H9 (cell line): ENCODE measurements at places on chromosomes 5 and 9.

GRCh38 chr5:58875599-58875998, 292.7 kb downstream of the RAB3C start:
- DNase-seq = no peak

- no peak for DNase-seq
Observed at GRCh38 chr9:71647094-71647591, 121.2 kb downstream of the CEMIP2 start.

DNA sequence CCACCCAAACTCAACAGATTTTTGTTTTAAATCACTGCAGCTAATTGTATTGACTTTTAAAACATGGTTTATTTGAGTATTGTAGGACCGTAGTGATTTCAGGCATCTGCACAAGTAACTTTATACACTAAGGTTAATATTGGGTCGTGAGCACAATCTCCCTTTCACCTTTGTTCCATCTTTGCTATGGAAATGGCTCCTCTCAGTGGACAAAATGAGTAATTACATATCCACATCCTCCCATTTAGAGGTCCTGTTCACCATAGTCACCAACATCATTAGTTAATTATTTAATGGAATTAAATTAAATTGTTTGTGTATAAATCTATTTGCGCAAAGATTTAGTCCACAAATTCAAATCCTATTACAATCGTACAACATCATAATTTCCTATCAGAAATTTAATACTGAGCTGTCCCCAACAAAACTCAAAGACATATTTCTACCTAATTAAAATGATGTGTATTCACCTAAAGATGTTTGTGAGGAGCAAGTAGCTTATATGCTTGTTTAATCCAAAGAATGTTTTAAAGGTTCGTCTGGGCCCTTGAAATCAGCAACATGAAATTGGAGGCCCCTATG, 173.0 kb upstream of the DAPK1 start:
- DNase-seq = no peak

DNA sequence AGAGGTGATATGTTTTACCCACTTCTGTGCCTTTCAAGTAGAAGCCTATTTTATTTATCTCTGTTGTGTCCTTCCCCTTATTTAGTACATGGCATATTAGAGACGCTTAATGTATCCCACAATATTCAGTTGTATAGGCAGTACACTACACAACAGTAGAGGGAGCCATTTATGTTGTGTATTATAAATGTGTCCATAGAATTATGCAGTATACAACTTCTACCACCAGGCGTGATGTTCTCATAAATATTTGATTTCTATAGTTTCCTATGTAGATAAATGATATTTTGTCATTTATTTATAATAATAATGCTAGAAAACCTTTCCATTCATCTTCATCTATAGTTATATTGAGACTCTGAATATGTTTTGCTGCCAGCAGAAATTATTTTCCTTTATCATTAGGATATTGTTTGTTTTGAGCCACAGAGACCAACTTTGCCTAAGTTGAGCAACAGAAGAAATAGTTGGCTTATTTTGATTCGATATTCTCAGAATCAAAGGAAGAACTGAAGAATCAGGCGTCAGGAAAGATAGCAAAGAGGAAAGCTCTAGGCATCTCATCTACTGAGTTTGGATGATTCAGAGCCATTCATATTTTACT, 81.7 kb downstream of the ADAMTS19 start:
- DNase-seq = no peak

DNA sequence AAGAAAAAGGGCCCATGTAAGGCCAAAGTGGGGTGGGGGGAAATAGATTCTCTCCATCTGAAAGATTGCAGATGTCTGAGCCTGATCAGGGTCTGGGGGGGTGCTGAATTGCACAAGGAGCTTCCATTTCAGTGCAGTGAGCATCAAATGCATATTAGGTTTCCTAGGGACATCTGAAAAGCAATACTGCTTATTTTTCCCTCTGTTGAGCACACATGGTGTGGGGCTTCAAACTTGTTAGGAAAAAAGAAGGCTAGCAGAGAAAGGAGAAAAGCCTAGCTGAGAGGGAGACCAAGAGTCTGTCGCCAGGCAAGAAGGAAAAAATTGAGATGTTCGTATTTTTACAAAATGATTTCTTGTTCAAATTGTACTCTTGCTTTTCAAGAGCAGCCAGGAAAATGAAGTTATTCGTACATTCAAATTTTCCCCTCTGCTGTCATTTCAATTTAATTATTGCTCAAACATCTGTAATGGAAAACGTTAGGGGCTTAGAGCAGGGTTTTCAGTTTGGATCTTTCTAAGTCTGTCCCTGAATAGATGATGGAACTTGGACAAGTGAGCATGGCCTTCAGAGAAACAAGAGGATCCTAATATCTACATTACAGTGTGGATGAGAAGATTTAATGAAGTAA, 191.9 kb upstream of the GAS1 start:
- no peak for DNase-seq

GRCh38 chr5:158886957-158887356, 212.8 kb downstream of the EBF1 start:
- no peak for DNase-seq

DNA sequence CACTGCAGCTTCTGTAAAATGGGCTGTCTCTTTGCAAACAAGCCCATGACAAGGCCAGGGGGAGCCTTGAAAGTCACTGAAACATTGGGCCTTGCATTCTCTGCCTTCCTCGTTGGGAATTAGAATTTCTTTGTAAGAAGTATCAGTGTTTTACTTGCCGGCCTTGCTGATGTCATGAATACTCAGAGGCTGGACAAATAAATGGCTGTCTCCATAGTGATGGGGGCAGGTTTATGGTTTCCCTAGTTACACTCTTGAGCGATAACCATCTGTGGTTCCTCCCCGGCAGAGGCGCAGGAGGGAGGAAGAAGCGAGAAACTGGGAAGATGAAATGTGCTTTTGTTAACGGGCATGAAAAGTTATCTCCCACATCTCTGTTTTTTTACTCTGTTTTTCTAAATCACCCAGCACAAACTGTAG, 272.7 kb upstream of the PANK3 start:
- DNase-seq = no peak

DNA sequence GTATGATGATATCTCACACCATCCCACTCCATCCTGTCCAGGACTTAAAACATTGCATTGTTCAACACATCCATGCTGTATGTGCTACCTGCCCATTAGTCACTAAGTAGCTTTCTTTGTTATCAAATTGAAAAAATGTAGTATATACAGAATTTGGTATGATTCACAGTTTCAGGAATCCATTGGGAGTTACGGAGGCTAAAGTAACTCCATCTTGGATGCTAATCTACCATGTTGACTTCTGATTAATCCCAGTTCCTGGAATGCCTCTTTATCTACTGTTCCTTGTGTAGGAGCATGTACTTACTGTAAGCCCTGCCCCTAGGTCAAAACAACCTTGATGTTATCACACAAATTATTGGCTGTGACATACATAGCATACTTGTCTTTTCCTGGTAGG, 38.9 kb upstream of the FOXB2 start:
- DNase-seq = no peak

- DNase-seq = no peak
Observed at GRCh38 chr5:15376803-15377202, 123.2 kb upstream of the FBXL7 start.

DNA sequence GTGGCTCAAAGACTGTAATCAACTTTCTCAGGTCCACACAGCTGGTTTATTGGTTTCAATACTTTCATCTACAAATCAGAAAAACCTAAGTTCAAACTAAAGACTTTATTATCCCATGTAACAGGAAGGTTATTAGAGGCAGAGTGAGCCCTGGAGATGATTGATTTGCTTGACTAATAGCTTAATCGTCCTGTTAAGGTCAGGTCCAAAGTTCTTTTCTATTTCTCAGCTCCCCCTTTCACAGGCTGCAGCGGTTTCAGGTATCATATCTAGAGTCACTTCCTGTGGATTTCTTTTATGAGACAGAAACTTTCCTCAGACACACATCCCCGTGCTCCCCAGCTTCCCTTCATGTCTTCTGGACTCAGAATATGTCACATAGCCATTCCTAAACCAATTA, 166.4 kb downstream of the PRELID2 start:
- no peak for DNase-seq

DNA sequence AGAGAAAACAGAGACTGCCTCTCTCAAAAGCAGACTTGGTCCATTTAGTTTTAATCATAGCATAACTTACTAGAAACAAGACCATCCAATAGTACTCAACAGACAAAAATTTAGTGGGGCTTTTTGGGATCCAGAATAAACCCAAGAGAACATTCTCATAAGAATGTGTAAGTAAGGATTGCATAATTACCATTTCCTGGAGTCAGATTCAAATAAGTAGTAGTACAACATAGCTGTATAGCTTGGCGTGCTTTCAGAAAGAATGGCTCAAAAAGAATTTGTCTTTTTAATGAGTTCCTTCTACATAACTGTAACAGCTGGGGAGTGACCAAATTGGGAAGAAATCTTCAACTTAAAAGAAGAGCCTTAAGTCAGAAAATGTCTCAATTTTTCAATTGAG, 145.4 kb downstream of the DENND1A start:
- no peak for DNase-seq

DNA sequence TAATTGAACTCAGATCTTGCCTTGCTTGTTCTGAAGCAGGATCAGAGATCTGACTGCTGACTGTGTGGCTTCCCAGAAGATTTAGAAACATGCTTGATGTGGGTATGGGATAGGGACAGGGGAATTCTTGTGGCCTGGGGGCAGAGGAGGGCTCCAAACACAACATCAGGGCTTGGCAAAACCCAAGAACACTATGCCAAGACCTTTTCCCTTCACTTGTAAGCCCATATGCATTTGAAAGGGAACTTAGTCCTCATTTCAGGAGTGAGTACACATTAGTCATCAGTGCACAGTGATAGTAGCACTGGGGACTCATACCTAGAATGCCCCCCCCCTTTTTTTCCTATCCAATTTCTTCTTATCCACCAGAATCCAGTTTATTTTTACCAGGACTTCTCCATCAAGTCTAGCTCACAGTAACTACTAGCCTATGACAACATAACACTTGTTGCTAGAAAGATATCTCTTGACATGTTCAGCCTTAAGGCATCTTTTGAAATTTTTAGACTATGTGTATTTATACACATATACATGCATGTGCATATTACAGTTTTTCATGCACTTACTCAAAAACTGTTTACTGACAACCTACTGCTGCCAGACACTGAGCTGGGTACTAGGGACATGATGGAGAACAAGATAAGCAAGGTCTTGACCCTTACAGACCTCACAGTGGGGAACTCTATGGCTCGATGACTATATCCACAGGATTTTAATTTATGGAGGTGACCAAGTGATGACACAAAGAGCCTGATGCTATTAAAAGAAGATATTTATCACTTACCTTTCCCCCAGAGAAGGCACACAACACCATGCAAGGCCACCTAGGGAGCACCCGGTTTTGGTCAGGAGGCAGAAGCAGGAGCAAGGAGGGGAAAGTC, 158.3 kb upstream of the MAP3K1 start:
- no peak for DNase-seq

- DNase-seq = no peak
Observed at GRCh38 chr5:96856371-96856770, 19.9 kb upstream of the ERAP2 start.
